ENCODE measurements at places on chromosomes 7 and 10.

GRCh38 chr10:7248148-7248547 is 162.7 kb downstream of the SFMBT2 start:
- no peak for DNase-seq

- no peak for DNase-seq
Observed at GRCh38 chr7:94348142-94348541, 46.6 kb upstream of the COL1A2 start.

DNA sequence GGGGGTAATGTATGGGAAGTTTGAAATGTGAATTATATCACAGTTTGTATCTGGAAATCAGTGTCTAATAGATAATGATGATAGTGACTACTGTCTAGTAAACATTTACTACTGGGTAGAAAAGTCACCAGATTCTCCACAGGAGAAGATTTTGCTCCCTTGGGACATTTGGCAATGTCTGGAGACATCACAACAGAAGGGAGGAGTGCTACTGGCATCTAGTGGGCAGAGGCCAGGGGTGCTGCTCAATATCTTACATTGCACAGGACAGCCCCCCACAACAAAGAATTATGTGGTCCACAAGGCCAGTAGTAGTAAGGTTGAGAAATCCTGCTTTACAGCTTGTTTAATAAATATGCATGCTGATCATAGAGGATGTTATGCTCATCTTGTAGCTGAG is 92.3 kb upstream of the PRPS1L1 start:
- no peak for DNase-seq

DNA sequence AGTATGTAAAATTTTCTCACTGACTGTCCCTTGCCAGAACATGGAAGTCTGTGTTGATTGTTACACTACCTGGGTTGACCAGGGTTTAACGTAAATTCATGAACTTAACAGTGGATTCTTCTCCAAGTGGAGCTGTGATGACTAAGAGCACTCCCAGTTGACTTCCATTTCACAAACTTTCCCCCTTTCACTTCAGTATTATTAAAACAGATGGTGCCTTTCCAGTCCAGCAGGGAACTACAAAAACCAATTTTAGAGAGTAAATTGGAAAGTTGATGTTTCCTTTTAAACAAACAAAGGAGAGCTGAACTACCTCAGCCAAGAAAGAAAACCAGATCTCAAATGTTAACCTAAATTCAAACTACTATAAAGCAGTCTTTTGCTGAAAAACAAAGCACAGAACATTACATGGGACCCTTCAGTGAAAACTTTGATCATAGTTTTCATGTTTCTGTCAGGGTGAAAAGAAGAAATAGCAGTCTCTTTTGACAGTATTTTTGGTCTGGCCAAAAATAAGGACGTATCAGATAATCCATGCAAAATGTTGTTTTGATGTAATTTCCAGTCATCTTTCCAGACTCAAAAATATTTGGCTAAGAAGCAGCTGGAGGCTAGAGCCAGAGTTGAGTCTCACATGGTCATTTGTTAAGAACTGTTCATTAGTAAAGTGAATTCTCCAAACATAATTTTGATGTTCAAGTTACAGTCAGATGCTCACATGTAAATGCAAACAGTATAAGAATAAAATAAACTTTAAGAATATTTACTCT is 479.9 kb upstream of the AKR1E2 start:
- DNase-seq = no peak

GRCh38 chr10:1542941-1543340 is 194.4 kb downstream of the ADARB2 start:
- no peak for DNase-seq

DNA sequence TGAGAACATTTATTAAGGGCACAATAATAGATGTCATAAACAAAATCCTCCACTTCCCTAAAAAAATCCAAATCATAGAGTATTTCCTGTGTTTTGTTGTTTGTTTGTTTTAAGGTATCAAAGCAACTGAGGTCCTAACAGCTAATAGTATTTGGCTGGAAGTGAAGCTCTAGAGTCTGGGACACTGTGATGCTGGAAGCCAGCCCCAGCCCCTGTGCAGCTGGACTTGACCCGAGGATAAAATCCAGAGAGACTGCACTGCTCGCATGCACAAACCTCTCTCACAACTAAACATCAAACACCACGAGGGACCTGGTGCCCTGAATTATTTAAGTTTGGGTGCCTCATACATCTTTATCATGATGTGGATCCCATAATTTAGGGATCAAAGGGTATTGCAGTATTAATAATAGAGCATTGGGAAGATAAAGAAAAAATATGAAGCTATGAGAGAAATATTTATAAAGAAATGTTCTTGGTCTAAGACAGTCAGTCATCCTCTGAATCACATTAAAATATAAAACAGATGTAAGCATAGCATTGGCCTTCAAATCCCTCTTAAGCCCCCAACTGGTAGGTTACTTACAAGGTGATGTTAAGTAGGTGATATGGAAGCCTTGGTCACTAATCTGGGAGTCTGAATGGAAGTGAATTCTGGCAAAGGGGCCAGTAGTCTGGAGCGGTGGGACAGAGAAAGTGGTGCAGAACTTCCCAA is 44.4 kb downstream of the CUBN start:
- no peak for DNase-seq

GRCh38 chr7:156527458-156527890 is 113.1 kb upstream of the RNF32 start:
- DNase-seq = no peak

DNA sequence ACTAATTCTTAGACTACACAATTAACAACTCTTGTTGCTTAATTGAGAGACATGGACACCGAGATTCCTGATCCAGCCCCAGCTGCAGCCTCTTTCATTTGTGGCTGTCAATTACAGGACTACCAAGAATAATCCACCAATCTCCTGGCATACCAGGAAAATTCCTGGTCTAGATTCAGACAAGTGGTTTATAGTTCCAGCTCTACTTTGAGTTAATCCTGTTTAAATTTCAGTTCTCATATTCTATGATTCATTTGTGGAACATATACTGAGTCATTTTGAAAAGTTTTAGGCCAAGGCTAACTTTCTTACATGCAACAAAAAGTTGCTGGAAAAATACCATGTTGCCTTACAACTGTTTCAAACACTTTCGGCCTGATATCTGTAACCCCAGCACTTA is 253.5 kb downstream of the MAGI2 start:
- no peak for DNase-seq

DNA sequence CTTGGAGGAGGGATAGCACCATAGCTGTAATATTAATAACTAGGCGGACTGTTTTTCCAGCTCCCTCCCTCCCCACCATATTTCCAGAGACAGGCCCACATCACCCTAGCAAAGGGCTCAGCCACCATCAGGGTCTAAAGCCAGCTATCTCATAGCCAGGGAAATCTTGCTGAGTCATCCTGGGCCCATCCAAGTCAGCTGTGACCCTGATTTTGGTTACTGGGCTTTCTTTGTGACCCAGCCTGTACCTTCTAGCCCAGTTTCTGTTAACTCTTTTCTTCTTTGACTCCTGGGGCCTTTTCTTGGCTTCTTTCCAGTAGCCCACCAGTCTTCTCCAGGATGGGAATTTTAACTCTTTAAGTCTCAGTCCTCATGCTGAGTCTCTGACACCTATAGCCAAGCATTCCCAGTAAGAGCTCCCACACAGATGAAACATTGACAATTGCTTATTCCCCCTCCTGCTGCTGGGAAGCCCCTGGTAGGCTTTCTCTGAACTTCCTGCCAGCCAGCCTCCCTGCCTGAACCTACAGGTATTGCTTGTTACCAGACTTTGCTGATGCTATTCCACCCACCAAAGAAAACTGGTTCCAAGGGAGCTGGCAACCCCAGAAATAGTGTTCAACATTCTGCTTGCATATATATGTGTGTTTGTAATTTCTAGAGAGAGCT is 34.8 kb upstream of the ADO start:
- DNase-seq = no peak

- peak; percentile 14 for DNase-seq
Observed at GRCh38 chr7:24328050-24328449, 44.1 kb downstream of the NPY start.

DNA sequence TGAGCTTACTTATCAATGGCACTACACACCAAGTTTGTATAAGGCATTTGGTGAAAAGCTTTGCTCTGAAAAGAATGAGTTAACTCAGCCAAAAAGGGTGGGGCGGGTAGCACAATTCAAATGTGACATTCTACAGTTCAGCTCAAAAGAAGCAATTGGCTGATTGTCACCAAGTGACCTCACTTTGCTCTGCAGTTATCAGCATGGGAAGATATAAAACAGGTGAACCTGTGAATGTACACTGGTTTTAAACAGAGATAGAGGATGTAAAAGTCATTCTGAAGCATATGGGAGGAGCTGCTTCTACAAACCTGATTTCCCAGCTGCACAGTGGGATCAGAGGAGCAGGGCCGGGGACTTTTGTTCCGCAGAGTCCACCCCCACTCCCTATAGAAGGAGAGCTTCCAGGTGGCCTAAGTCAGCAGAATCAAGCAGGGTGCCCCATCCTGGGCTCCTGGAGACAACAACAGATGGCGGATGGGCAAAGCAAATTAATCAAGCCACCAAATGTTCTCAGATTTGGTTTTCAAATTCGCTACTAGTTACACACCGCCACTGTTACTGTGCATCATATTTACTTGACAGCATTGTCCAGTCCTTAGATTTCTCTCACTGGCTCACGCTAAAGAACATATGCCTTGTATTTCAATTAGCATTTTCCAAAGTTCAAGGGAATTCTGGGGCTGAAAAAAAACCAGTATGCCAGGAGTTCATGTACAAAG is 27.5 kb upstream of the NPVF start:
- DNase-seq = no peak

GRCh38 chr7:141563956-141564623 is 12.9 kb downstream of the AGK start:
- DNase-seq = no peak

- no peak for DNase-seq
Observed at GRCh38 chr10:106958589-106959361, 205.7 kb downstream of the SORCS1 start.

DNA sequence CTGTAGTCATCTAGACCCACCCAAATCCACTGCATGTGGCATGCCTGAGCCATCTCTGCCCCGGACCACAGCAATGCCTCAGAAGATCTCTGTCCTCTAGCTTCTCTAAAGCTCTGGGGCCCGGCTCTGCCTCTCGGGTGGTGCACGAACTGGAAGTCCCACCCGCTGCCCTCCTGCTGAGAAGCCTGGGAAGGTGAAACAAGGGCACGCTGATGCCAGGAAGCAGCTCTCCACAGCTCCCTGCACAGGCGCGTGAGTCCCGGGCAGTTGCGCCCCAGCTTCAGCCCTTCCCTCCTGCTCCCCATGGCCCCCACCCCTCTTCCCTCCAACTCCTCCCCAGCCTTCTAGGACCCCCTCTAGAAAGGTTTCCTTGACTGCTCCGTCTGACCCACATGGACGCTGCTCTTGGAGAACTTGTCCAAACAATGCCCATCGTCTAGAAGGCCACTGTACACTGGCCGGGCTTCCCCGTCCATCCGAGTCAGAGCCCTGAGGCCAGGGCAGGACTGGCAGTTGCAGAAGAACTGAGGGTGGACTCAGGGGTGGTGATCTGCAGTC is 12.8 kb downstream of the KCNH2 start:
- DNase-seq = no peak

DNA sequence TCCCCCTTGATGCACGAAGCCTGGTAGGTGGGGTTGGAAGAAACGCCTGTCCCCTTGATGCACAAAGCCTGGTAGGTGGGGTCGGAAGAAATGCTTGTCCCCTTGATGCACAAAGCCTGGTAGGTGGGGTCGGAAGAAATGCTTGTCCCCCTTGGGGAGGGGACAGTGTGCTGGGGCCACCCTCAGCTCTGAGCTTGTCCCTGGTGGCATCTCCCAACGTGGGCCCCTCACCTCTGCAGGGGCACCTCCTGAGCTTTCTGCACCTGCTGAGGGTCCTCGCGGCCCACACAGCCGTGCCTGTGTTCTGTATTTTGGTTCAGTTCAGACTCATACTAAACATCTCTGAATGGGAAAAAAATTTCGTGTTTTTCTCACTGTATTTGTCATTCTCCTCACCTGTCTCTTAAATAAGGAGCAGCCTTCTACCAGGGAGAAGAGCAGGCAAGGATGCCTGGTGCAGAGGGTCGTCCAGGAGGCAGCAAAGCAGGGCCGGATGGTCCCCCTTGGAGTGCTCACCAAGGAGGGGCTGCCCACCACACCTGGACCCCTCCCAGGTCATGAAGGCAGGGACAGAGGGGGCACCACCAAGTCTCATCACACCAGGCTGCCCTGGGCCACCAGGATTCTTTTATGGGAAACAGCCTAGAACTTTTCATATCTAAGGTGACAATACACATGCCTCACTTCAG is 24.7 kb downstream of the VIPR2 start:
- DNase-seq = no peak

DNA sequence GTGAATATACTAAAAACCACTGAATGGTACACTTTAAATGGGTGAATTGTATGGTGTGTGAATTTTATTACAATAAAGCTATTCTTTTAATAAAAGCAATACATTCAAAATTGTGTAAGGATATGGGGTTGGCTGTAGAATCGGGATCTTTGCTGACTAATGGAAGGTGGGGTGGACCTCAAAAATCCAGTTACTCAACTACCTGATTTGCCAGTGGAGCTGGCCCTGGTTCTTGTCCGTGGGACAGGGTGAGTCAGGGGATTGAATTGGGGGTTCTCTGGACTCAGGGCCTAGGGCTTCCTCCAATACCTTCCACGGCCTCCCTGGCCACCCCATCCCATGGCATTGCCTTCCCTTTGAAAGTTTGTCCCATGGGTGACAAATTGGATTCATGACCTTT is 13.5 kb upstream of the RABGEF1 start:
- no peak for DNase-seq

DNA sequence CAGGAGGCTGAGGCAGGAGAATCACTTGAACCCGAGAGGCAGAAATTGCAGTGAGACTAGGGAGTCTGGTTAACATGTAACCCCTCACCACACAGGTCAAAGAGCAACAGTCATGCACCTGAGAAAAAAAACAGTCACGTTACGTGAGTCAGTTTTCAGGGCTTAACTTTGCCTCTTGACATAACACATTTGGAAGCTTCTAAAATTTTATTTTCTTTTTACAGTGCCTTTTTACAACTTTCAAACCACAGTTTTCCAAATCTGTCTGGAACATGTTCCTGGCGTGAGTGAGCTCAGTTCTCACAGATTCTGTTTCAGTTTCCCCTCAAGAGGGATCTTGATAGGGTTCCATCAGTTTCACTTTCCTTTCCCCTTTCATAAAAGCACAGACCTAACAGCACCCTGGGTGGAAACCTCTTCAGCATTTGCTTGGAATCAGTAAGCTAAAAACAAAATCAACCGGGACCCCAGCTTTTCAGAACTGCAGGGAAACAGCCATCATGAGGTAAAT is 4.4 kb downstream of the IFIT3 start:
- DNase-seq = no peak

- no peak for DNase-seq
Observed at GRCh38 chr7:138303230-138304070, 156.6 kb upstream of the TRIM24 start.

Data from NCI-H1105 (cell line).